Esophagus muscularis mucosa (tissue), 4 donors: ENCODE measurements at places on chromosomes 11 and 22. TPM values are rescaled to one million over a fixed set of nuclear protein-coding genes. Genes with fewer than 3 reads are reported as not detected.

Gene GDPD4
- not detected for total RNA-seq

Gene NXPE1
- not detected for total RNA-seq

Gene ZNRF3
- 28.7 TPM for total RNA-seq

Gene P2RX6
- total RNA-seq, result 0.42 TPM

- H3K4me3 ChIP-seq, result no peak overlapping the region
- no peak overlapping the region for H3K27ac ChIP-seq
- no peaks in the 10 kb centered on the region for H3K36me3 ChIP-seq
- H3K4me1 ChIP-seq, result no peaks in the 10 kb centered on the region
- no peaks in the 10 kb centered on the region for H3K27me3 ChIP-seq
- DNase-seq, result no peak
These were observed 24.7 kb downstream of the OR8B2 start for GRCh38 chr11:124359566-124359965.

- DNase-seq, result no peak
- H3K36me3 ChIP-seq, result no peaks in the 10 kb centered on the region
- H3K4me1 ChIP-seq, result peaks cover 5% of the 10 kb centered on the region
- no peaks in the 10 kb centered on the region for H3K27me3 ChIP-seq
These were observed 13.6 kb downstream of the KRTAP5-5 start for GRCh38 chr11:1643146-1643690.

DNA sequence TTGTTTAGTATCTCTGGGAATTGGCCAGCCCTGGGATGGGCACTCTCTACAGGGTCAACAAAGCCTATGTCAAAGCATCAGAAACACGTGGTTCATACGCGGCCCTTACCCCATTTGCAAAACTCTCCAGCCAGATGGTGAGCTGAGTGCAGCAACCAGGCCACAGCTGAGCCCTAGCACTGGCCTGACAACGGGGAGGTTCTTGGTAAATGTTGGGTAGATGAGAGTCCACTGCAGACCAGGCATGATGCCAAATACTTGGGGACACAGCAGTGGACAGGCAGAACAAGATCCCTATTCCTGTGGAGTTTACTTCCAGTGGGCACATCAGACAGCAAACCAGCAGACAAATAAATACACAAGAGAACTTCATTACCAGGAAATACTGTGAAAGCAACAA, 172.1 kb upstream of the SYT13 start:
- H3K4me3 ChIP-seq, result no peak overlapping the region
- no peak overlapping the region for H3K27ac ChIP-seq
- no peaks in the 10 kb centered on the region for H3K27me3 ChIP-seq
- H3K4me1 ChIP-seq, result no peaks in the 10 kb centered on the region

DNA sequence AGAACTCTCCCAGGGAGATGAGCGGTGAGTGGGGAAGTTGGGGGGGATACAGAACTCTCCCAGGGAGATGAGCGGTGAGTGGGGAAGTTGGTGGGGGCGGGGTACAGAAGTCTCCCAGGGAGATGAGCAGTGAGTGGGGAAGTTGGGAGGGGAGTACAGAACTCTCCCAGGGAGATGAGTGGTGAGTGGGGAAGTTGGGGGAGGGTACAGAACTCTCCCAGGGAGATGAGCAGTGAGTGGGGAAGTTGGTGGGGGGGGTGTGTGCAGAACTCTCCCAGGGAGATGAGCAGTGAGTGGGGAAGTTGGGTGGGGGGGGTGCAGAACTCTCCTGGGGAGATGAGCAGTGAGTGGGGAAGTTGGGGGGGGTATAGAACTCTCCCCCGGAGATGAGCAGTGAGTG, 186.5 kb downstream of the SHANK2 start:
- no peaks in the 10 kb centered on the region for H3K4me1 ChIP-seq
- no peak overlapping the region for H3K27ac ChIP-seq
- no peak overlapping the region for H3K4me3 ChIP-seq
- no peaks in the 10 kb centered on the region for H3K36me3 ChIP-seq
- DNase-seq, result no peak

DNA sequence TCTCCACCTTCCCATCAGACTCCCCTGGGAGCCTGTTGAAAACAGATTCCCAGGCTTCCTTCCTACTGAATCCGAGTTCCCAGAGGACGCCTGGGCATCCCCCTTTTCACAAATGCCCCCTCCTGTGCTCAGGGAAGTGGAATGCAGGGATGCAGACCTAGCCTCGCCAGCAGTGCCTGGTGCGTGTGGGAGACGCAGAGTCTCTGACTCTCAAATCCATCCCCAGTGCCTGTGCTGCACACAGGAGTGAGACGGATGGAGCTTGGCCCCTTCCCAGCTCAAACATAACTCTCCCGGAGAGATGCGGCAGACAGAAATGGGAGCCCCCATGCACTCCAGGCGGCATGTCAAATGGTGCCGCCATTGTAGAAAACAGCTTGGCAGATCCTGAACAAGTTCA, 62.6 kb downstream of the CTTN start:
- no peaks in the 10 kb centered on the region for H3K4me1 ChIP-seq
- DNase-seq, result no peak
- no peak overlapping the region for H3K27ac ChIP-seq
- no peaks in the 10 kb centered on the region for H3K36me3 ChIP-seq
- no peak overlapping the region for H3K4me3 ChIP-seq

DNA sequence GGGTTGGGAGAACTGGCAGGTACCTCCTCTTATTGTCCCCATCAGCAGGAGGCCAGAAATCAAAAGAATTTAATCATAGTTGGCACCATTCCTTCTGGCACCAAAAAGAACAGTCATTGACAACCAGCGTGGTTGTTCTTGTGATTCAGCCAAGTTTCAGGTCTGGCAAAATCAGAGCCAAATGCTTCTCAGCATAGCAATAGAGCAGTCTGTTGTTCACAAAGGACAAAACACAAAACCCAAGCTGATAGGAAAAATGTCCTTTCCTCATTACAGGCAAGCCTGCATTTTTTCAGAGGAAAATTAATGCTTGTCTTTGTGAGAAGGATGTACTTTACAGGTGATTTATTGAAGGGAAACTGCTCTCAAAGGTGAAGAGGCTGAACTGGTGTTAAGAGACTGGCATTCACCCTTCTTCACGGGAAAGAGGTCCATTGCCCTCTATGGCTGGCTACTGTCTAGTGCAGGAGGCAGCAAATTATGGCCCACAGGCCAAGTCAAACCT, 241.8 kb upstream of the ARHGAP42 start:
- peaks cover 10% of the 10 kb centered on the region for H3K4me1 ChIP-seq
- H3K27me3 ChIP-seq, result no peaks in the 10 kb centered on the region
- H3K27ac ChIP-seq, result no peak overlapping the region
- DNase-seq, result no peak

- no peak overlapping the region for H3K27ac ChIP-seq
- no peaks in the 10 kb centered on the region for H3K36me3 ChIP-seq
- H3K27me3 ChIP-seq, result peaks cover 21% of the 10 kb centered on the region
- no peak overlapping the region for H3K4me3 ChIP-seq
- no peaks in the 10 kb centered on the region for H3K4me1 ChIP-seq
These were observed 83.3 kb downstream of the BARX2 start for GRCh38 chr11:129458756-129459535.
